NCI-H1092 treated with DMSO at 0.1 percent for 48 hours (cell line): ENCODE measurements at places on chromosomes 2 and 18.
A peak's percentile ranks its signal among the peaks of the same experiment; 100 is the strongest.

GRCh38 chr2:71667256-71668182, 214.2 kb downstream of the DYSF start:
- DNase-seq = no peak

- DNase-seq = no peak
These were observed 80.2 kb upstream of the ZC3H15 start for GRCh38 chr2:186405842-186406241.

- DNase-seq = no peak
These were observed 35.1 kb upstream of the B3GNT7 start for GRCh38 chr2:231360401-231360800.

GRCh38 chr18:76806301-76806700, 16.1 kb upstream of the ZNF236 start:
- DNase-seq = no peak

GRCh38 chr2:68466361-68466777, 725 bp downstream of the FBXO48 start:
- no peak for DNase-seq

DNA sequence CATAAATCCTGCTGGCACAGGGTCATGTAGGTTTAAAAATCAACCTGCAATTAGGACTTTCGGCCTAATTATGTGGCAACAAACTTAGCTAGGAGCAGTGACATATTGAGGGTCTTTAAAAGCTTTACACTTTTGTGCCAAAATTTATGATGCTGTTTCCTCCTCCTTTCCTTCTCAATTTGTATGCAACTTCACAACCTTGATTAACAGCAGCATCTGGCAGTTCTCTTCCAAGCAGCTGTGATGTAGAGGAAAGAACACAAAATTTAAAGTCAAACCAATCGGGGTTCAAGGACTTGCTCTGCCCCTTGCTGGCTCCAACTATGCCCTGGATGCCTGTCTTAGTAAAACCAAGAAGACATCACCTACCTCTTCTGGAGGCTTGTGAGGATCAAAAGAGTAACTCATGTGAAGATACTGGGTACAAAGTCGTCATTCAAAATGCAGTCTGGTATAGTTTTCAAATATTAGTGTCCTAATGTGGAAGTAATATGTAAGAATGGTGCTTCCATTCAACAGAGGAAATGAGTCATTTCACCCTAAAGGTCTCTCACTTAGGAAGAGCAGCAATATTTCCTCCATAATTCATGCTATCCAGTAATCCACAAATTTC, 94.7 kb downstream of the ANKRD44 start:
- no peak for DNase-seq

DNA sequence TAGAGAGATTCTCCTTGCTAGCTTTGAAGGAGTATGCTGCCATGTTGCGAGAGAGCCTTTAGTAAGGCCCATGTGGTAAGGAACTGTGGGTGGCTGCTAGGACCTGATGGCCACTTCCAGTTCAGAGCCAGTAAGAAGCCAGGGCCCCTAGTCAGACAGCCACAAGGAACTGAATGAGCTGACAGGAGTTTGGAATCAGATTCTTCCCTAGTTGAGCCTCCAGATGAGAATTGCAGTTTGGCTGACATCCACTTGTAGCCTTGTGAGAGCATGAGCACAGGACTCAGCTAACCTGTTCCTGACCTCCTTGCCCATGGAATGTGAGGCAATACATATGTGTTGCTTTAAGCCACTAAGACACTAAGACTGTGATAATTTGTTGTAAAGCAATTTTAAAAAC, 1.2 kb upstream of the WDR7 start:
- DNase-seq = no peak

- no peak for DNase-seq
These were observed 519.6 kb downstream of the LRP1B start for GRCh38 chr2:141611176-141611571.

GRCh38 chr2:237154884-237155851, 69.5 kb downstream of the COPS8 start:
- no peak for DNase-seq

DNA sequence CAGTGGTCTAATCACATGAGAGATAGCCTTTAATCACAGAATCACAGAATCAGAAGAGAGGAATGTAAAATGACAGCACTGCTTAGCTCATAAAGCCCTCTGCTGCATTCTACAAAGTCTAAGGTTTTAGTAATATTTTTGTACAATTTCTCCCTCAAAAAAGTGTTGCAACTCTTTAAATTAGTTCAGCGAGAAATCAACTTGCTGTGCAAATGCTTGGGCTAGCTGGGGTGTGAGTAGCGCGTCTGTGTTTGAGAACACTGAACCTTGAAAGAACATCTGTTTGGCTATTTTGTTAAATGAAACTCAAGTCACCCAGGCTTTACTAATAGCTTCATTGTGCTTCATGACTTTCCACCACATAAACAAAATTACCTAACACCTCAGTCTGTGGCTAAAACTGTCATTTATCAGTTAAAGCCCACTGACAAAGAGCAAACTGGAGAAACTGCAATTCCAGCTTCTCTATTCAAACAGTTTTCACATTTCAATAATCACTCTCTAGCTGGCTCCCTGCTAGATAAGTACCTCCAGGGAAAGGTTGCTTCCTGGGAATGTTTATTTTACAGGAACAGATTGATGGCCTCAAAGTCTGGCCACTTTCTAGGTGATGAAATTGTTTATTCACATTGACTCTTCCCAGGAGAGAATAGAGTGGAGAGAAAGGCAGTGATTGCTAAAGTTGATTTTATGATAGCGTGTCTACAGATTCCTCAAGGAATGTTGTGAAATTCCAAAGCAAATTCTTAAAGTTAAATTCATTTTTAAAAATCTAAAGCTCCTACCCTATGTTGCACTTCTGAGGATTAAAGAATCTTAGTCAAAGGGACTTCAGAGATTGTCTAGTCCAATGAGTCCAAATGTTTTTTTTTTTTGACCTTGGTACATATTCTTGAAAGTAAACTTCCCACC, 36.0 kb upstream of the STAT1 start:
- DNase-seq = peak; percentile 15

DNA sequence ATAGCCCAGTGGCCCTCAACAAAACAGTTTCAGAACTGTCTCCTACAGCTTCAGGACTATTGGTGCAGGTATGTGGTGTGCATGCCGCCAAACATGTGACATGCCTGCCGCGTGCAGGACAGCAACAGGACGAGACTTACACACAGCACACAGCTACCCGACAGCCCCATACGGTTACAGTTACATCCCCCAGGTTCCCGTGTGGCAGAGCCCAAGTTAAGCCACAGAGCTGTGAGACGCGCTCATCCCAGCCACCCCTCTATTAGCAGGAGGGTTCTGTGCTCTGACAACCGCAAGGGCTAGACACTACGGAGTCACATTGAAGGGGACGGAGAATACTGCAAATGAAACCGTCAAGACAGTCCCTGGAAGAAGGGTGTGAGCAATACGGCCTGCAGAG, 16.4 kb upstream of the TUBB6 start:
- no peak for DNase-seq

- DNase-seq = peak; percentile 77
These were observed 110.2 kb upstream of the UNC80 start for GRCh38 chr2:209661286-209661894.

- no peak for DNase-seq
These were observed 433.3 kb upstream of the SPHKAP start for GRCh38 chr2:228614741-228615140.

DNA sequence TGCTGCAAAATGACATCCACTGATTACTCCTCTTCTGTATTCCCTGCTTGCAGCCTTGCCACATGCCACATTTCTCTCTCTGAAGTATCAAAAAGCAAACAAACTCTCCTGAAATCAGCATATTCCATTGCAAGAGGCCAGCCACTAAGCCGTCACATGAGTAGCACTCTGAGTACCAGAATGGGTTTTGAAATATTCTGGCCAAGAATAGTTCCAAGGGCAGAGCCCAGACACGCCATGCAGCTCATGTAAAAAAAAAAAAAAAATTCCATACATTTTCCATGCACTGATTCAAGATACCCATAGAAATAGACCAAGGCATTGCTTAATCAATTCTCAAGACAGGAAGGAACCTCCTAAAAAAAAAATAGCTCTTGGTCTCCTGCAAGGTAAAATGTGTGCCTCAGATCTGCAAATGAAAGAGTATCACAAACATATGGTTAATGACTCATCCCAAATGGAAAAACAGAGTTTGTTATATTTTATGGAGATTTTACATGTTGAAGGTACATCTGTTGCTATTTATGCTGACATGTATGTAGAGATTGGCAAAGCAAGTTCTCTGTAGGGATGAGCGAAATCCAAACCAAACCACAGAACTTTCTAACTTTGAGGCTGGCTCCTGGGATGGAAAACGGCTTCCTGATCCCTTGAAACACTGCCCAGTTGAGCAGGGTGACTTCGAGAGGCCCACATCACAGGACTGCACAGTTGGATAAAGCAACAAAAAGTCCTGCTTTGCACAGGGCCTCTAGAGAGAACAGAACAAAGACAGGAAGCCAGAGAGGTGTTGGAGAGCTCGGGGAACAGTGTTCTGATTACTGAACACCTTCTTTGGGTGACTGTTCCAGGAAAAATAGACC, 346.2 kb downstream of the ZNF521 start:
- no peak for DNase-seq

DNA sequence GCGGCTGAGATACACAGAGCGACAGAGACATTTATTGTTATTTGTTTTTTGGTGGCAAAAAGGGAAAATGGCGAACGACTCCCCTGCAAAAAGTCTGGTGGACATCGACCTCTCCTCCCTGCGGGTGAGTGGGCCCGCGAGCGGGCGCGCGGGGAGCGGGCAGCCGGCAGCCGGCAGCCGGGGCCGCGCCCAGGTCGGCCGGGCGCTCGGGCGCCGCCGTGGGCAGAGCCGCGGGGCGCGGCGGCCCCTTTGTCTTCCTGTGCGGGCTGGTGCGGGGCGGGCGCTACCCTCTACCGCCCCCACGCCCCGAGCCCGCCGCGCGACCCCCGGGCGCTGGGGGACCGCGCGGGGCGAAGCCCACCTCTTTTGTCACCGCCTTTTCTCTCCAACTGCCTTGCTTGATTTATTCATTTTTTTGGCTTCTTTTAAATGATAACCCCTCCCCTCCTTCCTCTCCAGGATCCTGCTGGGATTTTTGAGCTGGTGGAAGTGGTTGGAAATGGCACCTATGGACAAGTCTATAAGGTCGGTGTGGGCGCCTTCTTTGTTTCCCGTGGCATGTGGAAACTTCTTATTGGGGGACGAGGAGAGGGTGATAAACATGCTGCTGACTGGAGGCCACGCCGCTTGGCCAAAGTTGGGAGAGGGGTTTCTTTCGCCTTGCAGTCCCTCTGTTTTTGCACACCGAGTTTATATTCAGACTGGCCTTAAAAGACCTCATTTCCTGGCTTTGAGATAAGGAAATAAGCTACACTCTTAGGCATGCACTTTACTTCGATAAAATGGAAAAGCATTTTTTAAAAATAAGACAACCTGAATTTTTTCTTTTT, 722 bp downstream of the MAP4K4 start:
- DNase-seq = peak; percentile 33

- no peak for DNase-seq
These were observed 103.8 kb upstream of the SMIM21 start for GRCh38 chr18:75531212-75531850.

DNA sequence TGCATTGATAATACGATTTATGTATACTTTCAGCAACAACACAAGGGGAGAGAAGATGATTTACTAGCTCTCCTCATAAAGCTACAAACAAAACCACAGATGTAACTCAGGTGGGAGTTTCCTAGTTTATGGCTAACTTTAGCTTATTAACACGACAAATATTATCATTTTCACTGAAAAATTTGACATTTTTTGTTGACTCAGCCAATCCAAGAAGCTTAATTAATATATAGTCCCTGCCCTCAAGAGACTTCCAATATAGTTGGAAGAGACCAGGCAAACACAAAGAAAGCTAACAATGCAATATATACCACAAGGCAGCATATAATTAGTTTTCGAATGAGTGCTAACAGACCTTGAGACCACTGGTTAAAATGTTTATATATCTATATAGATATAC, 775 bp downstream of the WDR12 start:
- DNase-seq = no peak

GRCh38 chr18:8001711-8002301, 434.7 kb downstream of the PTPRM start:
- DNase-seq = no peak

- DNase-seq = no peak
These were observed 19.6 kb upstream of the PTMA start for GRCh38 chr2:231688719-231689118.

GRCh38 chr2:110957293-110957692, 163.4 kb upstream of the BCL2L11 start:
- no peak for DNase-seq

DNA sequence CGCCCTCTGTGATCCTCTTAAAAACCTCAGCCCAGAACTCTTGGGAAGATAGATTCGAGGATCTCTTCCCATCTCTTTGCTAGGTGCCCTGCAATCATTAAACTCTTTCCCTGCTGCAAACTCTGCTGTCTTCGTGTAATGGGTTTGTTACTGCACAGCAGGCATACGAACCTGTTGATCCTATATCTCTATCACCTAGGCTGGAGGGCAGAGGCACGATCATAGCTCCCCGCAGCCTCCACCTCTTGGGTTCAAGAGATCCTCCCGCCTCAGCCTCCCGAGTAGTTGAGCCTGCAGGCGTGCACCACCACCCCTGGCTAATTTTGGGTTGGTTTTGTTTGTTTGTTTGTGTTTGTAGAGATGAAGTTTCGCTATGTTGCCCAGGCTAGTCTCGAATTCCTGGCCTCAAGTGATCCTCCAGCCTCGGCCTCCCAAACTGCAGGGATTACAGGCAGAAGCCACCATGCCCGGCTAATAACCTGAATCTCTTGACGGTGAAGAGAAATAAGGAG, 493 bp upstream of the BBS5 start:
- no peak for DNase-seq

DNA sequence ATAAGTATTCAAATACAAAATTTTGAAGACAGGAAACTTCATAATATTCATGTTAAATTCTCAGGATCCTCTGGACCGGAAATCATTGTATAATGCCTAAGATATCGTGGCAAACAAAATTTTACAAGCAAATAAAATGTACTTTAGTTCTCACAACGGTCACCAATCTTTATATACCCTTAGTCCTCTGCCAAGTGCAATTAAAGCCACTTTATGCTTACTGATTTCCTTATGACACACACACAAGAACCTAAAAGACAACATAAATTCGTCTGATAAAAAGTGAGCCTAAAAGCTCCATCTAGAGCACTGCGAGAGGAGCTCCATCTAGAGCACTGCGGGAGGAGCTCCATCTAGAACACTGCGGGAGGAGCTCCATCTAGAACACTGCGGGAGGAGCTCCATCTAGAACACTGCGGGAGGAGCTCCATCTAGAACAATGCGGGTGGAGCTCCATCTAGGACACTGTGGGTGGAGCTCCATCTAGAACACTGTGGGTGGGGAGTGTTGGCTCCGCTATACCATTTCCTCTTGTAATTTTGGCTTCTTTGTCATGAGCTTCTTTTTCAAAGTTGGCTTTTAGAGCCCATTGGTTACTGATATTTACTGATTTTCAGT, 15.9 kb downstream of the ATP8B1 start:
- no peak for DNase-seq

GRCh38 chr2:239792405-239793084, 232.6 kb downstream of the NDUFA10 start:
- DNase-seq = no peak

DNA sequence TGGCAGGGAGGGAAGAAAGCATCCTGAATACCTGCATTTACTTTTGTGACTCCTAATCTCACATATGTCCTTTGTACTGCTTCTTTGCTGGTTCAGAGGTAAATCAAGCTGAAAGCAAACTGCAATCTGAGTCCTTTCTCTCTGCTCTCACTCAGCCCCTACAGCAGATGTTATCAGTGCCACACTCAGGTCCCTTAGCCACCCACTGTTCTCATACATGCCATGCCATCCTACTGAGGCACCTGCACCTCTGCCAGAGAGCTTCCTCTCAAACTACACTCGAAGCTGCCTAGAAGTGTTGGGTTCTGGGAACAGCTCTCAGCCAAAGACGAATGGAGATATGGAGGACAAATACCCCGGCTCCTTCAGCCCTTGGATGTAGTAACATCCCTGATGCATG, 244.5 kb downstream of the TXNL1 start:
- DNase-seq = no peak
